ACHN (cell line): ENCODE measurements at places on chromosomes 12 and 14.

DNA sequence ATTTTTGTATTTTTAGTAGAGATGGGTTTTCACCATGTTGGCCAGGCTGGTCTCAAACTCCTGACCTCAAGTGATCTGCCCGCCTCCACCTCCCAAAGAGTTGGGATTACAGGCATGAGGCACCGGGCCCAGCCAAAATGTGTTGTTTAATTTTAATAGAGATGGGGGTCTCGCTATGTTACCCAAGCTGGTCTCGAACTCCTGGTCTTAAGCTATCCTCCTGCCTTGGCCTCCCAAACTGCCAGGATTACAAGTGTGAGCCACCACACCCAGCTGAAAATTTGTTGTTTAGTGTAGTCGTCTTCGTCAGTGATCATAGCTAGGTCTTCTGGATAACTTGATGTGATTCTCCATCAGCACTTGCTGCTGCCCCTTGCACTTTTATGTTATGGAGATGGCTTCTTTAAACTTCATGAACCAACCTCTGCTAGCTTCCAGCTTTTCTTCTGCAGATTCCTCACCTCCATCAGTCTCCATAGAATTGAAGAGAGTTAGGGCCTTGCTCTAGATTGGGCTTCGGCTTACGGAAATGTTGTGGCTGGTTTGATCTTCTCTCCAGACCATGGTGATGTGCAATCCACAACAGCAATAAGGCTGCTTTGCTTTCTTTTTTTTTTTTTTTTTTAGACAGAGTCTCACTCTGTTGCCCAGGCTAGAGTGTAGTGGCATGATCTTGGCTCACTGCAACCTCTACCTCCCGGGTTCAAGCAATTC is 13.0 kb downstream of the ISCU start:
- no peak for DNase-seq

DNA sequence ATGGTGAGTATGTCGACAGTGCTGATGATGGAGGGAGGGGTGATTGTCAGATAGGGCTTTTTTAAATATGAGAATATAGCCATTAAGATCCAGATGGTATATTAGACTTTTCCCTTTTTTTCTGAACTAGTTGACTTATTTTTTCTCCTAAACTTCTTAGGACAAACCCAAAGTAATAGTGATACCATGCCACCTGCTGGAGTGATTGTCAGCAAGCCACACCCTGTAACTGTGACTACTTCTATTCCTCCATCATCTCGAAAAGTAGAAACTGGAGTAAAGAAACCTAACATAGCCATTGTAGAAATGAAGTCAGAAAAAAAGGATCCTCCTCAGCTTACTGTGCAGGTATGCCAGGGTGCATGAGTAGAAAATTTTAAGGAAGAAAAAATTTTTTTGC is 40.1 kb downstream of the KIAA0586 start:
- DNase-seq = no peak

DNA sequence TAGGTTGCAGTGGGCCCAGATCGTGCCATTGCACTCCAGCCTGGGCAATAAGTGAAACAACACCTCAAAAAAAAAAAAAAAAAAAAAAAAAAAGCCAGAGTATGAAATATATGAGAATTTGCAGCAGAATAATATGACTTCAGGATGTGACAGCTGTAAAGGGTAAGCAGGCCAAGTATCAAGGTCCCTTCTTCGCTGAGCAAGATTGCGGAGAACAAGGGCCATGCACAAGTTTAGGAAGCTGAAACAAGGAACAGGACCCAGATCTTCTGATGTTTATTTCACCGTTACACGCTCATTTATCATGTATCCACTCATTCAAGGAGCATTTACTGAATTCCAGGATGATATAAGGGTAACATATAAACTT is 659 bp upstream of the FOXJ2 start:
- no peak for DNase-seq

GRCh38 chr14:105857826-105858675 is 331.7 kb downstream of the TMEM121 start:
- DNase-seq = no peak

GRCh38 chr14:88189417-88190191 is 133.5 kb downstream of the KCNK10 start:
- DNase-seq = peak; percentile 67

- DNase-seq = no peak
These were observed 180.5 kb downstream of the CAND1 start for GRCh38 chr12:67449591-67450052.

- no peak for DNase-seq
These were observed 65.7 kb downstream of the ATP2B1 start for GRCh38 chr12:89642959-89643358.

- DNase-seq = no peak
These were observed 105.5 kb downstream of the SYT1 start for GRCh38 chr12:78970041-78970440.

DNA sequence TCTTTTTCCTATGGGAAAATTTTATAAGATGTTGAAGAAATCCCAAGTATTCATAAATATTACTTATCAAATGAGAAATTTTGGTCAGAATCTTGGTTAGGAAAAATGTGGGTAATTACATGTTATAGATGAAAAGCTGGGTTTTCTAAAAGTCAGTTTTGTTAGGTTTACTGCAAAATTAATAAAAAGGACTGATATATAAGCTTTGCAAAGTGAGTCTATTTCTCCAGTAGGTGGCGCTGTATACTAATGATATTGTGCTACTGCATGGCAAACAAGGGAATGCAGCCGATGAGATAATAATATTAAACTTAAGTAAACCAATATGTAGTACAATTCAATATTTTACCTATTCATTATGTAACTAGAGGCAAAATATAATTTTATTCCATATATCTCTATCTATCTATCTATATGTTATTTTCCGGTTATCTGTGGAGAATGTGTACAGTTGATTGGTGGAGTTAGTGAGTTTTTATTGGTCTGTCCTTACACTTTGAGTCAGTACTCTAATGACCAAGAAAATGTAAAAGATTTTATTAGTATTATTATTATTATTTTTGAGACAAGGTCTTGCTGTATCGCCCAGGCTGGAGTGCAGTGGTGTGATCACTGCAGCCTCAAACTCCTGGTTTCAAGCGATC is 32.9 kb downstream of the MIPOL1 start:
- DNase-seq = peak; percentile 69

GRCh38 chr12:26870491-26871419 is 37.8 kb upstream of the ITPR2 start:
- no peak for DNase-seq

GRCh38 chr14:72766296-72766695 is 127.6 kb downstream of the DPF3 start:
- DNase-seq = no peak

GRCh38 chr14:59269466-59269865 is 81.0 kb downstream of the DAAM1 start:
- DNase-seq = no peak

DNA sequence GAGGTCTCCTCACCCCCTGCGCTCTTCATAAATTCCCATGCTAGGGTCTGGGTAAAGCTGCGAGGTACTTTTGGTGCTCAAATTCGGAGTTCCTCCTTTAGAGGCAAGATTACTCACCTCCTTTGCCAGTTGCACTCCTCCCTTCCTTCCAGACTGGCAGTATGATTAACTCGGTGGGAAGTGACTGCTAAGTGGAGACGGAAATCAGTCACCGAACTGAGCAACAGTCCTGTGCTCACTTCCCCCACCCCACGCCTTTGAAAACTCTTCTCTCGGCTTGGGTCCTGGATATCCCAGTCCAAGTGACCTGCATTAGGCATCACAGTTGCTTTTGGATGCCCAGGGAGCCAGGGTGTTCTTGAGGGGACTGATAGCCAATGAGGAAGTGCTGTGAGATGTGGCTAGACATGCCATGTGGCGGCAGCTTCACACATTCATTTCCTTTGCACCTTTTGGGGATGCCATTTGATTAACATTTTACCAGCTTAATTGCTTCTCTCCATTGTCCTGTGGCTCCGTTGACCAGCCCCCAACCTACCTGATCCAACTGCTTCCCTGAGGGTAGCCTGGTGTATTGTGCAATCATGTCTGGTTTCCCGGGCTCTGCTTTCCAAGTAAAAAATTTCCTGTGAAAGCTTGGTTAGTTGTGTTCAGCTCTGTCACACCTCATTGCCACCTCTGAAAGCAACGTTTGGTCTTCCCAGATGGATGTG is 840 bp downstream of the PNP start:
- peak; percentile 82 for DNase-seq

- DNase-seq = peak; percentile 27
These were observed 267.1 kb upstream of the CRY1 start for GRCh38 chr12:107360482-107360881.

DNA sequence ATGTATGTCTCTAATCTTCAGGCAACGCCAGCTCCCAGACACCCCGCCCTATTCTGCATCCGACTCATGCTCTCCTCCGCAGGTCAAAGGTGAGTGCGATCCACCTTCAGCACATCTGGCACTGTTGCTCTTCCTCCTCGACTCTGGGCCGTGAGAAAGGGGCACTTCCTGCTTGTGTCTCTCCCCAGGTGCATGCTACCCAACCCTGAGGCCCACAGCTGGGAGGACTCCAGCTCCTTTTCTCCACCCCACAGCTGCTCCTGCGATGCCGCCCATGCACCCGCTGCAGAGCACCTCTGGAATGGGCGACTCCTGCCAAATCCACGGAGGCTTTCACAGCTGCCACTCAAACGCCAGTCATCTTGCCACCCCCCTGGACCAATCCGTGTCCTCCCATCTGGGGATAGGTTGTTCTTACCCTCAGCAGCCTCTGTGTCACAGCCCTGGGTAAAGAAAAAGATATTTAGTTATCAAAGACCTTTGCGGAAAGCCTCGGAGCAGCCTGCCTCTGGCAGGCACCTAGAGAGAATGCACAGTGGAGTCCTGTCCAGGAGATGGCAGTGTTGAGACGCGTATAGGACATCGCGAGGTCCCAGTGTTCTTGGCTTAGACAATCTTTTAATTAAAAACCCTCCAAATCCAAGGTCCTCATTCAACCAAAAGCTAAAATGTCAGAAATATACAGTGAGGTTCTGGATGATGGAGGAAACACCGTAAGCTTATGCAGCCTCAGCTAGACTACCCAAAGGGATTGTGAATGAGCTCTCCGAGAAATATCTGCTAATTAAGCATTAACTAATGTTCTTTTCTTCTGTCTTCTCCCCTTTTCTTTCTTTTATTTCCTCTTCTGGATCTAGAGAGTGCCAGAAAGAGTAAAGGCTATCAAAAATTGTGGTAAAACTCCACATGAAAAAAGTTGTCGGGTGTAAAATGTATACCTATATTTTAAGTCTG is 54.3 kb downstream of the MYRFL start:
- DNase-seq = peak; percentile 77

GRCh38 chr12:4301932-4302501 is 19.0 kb upstream of the TIGAR start:
- no peak for DNase-seq

- DNase-seq = no peak
These were observed 596.1 kb downstream of the VRK1 start for GRCh38 chr14:97393244-97393643.

DNA sequence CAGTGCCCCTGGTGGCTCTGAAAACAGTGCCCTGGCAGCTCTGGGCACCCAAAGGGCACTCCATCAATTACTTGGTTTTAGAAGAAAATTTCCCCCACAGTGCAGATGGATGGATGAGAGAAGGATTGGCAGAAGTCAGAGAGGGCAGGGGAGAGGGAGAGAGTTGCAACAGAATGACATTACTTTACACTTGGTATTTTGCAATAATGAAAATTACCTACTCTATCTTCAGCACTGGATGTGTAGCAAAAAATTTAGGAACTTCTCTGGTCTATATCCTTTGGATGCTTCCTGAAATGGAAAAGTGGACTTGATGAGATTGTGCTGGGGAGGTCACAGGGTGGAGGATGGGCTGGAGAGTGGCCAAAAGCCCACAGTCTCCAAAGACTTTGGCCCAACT is 193.2 kb downstream of the CHST11 start:
- no peak for DNase-seq

DNA sequence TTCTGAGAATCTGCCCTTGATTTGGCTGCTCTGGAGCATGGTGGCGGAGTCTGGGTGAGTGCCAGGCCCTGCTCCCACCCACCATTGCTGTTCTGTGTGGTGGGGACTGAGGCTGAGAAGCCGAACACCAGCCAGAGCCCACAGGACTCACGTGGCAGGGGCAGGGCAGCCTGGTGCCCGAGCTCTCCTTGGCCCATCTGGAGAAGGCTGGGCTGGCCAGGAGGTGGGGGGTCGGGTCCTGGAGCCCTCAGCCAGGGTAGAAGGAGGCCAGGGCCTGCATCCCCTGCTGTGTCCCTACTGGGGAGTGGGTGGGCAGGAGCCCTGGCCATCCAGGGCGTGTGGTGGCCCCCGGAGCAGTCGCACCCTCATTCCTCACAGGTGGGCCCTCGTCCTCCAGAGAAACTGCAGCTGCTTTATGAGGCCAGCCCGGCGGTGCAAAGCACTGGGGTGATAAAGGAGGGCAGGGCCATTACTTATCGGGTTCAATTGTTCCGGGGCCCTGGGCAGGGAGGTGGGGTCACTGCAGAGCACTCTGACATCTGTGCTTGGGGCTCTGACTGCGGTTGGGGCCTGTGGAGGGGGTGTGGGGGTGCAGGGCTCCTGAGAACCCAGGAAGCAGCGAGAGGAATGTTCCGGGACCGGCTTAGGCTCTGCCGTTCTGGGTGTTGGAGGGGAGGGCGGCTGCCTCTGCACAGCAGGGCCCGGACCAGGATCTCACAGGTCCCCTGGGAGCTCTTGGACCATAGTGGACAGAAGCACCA is 217.5 kb upstream of the C14orf180 start:
- no peak for DNase-seq

GRCh38 chr12:109730306-109731145 is 16.9 kb downstream of the FAM222A start:
- DNase-seq = no peak

DNA sequence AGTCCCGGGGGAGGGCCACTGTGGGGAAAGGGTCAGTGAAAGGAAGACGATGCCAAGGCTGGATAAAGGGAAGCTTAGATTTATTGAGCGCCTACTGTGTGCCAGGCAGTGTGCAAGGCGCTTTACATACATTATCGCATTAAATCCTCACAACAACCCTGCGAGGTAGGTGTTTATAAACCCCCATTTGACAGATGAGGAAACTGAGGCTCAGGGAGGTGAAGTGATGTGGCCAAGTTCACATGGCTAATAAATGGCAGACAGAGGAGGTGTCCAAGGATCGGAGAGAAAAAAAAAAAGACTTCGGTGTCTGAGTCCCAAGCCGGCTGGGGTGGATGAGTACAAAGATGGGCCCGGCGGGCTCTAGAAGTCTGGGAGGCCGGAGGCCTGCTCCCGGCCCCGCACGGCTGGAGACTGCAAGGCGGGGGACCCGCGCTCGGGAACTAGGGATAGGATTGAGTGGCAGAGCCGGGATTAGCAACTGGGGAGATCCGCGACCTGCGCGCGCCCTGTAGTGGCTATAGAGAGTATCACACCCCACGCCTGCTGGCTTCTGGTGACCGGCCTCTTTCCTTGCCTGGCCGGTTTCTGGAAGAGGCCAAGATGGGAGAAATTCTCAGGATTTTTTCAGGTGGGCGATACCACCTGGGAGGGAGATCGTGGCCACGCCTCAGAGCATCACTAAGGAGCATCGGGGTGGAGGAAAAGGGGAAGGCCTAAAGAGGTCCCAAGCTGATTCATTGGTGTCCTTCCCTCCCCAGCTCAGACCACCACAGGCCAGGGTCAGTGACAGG is 3.9 kb downstream of the DDN start:
- peak; percentile 89 for DNase-seq

GRCh38 chr12:70842942-70843341 is 77.6 kb downstream of the PTPRR start:
- DNase-seq = no peak

- DNase-seq = no peak
These were observed 167.8 kb downstream of the TMEM117 start for GRCh38 chr12:44003721-44004120.

- DNase-seq = no peak
These were observed 342.0 kb downstream of the NPAS3 start for GRCh38 chr14:33280646-33281045.
